ENCODE measurements at places on chromosomes 3 and 15. TPM values are rescaled to one million over a fixed set of nuclear protein-coding genes. Genes with fewer than 3 reads are reported as not detected.

Gene GOLIM4
- 17.2 TPM for total RNA-seq

DNA sequence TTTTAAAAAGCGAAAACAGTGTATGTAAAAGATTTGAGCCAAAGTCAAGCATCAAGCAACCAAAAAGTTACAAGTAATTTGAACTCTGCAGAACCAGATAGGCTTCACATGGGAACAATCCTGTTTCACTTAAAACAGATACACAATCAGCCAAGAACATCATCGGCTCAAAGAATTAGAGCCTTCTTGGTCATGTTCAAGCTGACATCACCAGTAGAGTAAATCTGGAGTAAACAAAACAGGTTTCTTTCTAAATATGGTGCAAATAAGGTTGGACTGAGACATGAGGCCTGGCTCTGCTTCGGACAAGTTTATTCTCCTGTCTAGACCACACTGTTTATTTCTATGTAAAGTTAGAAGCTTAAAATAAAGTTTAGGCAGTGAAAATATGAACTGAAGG lies 116.0 kb downstream of the GMNC start:
- DNase-seq: no peak

Gene CLDN11
- total RNA-seq: 0.18 TPM

DNA sequence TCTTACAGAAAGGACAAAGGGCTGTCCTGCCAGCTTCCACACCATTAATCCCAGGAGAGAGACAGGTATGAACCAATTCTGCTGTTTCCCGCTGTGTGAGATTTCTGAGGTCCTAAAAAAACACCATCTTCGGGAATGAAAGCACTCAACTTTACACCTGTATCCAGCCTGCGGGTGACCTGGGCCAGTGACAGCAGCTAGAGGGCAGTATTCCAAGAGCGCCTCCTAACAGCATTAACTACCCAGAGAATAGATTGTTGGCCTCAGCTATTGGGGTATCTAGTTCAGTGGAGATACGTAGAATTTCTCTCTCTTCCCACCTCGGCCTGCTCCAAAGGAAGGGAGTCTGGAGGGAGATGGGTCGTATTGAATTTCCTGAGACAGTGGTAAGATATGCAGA lies 55.1 kb downstream of the WDR76 start:
- no peak for DNase-seq

Gene NUP210
- 143 TPM for total RNA-seq

Gene GABRG3
- total RNA-seq: not detected

GRCh38 chr3:4994823-4995499 lies 15.7 kb downstream of the BHLHE40 start:
- DNase-seq: no peak

DNA sequence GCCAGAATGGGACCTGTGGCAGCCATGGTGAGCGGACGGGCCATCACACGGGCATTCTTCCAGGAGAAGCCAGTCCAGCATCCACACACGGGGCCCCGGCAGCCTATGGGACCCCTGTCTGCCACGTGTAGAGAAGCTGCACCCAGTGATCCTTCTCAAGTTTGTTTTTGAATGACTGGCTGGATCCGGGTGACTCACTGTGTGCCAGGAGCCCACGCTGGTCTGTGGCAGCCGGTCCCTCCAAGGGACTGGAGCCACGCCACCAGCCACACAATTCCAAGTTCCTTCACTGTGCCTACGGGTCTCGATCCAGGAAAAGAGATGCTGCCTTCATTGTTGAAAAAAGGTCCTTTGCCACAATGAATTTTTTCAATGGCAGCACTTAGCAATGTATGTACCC lies 58.1 kb downstream of the ATP10A start:
- no peak for DNase-seq

Gene MKRN2OS
- total RNA-seq: not detected

Gene BMF
- 17.9 TPM for total RNA-seq

- DNase-seq: no peak
Measured at GRCh38 chr15:56208641-56209155, 35.0 kb downstream of the RFX7 start.

GRCh38 chr15:23074684-23075083 lies 35.3 kb upstream of the TUBGCP5 start:
- DNase-seq: no peak

- DNase-seq: no peak
Measured at GRCh38 chr3:147813256-147813655, 404.1 kb downstream of the ZIC1 start.

DNA sequence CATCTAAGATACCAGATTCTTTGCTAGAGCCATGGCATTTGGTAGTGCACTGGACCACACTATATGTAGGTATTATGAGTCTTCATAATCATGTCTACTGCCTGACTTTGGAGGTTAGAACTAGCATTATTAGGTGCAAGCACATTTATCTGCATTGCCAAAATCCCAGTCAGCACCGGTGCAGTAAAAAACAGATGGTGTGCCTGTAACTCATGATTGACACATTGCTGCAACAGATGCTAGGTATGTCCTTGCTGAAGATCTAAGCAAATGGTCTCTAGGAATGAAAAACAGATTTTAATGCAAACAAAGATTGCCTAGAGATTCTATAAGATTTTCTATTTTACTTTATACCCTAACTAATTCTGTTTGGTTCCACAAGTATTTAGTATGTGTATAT lies 47.7 kb downstream of the MYO5A start:
- no peak for DNase-seq

DNA sequence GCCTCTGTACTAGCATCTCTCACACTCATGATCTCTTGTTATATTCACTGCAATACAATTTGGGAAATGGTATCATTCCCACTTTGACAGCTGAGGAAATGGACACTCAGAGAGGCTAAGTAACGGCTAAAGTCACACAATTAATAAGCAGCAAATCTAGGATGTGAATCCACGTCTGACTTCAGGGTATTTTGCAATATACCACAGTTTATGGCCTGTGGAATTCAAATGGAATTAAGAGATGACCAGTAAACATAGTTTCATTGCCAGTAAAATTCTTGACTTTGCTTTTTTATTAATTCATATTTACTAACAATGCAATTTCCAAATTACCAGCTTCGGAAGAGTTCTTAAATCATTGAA lies 61.1 kb downstream of the CCNL1 start:
- DNase-seq: no peak

GRCh38 chr3:52078781-52079560 lies 22.6 kb upstream of the DUSP7 start:
- DNase-seq: no peak

GRCh38 chr3:65919826-65920225 lies 118.9 kb downstream of the MAGI1 start:
- no peak for DNase-seq

Gene ACOX2
- total RNA-seq: not detected

Gene SLC38A3
- total RNA-seq: not detected

Gene SERINC4
- total RNA-seq: 0.28 TPM

GRCh38 chr15:98612490-98613110 lies 35.7 kb upstream of the IGF1R start:
- DNase-seq: no peak

DNA sequence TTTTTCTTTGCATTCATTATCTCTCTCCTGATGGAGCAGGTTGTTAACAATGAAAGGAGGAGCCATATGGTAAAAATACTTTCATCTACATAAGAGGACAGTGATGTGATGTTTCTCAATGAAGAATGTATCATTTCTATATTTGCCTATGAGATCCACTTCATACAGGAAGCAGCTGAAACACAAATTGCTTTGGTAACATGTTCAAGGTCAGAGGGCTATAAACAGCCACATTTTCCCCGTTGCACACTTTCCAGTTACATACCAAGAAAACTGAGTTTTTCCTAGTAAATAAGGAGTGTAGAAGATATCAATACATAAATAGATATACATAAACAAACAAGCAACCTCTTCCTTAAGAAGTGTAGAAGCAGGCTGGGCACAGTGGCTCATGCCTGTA lies 32.6 kb upstream of the GYG1 start:
- DNase-seq: no peak

- no peak for DNase-seq
Measured at GRCh38 chr3:139559541-139559940, 20.0 kb upstream of the RBP1 start.

All from activated T-helper 2 cell treated with anti-CD3 and anti-CD28 coated beads, Interferon-gamma antibody, Interleukin-2, Interleukin-4, amounts not matched to agents 10 μg/mL and 5 μg/mL and 100 μg/mL, durations not matched to agents 14 hours and 24 hours and 36 hours (primary cell).